ENCODE measurements at places on chromosomes 2 and 18. TPM values are rescaled to one million over a fixed set of nuclear protein-coding genes. Genes with fewer than 3 reads are reported as not detected.

DNA sequence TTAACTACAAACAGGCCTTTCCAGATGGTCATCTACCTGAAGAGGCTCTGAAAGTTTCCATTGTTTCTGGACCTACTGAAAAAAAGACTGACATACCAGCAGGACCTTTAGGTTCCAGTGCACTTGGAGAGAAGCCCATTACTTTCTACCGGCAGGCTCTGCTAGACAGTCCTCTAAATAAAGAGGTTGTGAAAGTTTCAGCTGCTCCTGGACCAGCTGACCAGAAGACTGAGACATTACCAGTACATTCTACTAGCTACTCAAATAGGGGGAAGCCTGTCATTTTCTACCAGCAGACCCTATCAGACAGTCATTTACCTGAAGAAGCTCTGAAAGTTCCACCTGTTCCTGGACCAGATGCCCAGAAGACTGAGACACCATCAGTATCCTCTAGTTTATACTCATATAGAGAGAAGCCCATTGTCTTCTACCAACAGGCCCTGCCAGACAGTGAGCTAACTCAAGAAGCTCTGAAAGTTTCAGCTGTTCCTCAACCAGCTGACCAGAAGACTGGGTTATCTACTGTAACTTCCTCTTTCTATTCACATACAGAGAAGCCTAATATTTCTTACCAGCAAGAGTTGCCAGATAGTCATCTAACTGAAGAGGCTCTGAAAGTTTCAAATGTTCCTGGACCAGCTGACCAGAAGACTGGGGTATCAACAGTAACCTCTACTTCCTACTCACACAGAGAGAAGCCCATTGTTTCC is 65.8 kb downstream of the ALMS1 start:
- H3K27me3 ChIP-seq: no peaks in the 10 kb centered on the region
- no peak overlapping the region for H3K4me3 ChIP-seq
- H3K27ac ChIP-seq: no peak overlapping the region
- DNase-seq: no peak
- peaks cover 10% of the 10 kb centered on the region for H3K36me3 ChIP-seq

The KYNU gene
- total RNA-seq: 11.7 TPM

GRCh38 chr2:222270396-222270795 is 28.4 kb downstream of the PAX3 start:
- H3K4me3 ChIP-seq: no peak overlapping the region
- no peak for DNase-seq
- no peaks in the 10 kb centered on the region for H3K36me3 ChIP-seq
- no peaks in the 10 kb centered on the region for H3K27me3 ChIP-seq
- H3K27ac ChIP-seq: no peak overlapping the region

GRCh38 chr2:64474121-64474571 is 20.2 kb downstream of the LGALSL start:
- no peak for DNase-seq
- no peaks in the 10 kb centered on the region for H3K27me3 ChIP-seq
- no peaks in the 10 kb centered on the region for H3K4me1 ChIP-seq
- H3K36me3 ChIP-seq: no peaks in the 10 kb centered on the region
- no peak overlapping the region for H3K27ac ChIP-seq
- no peak overlapping the region for H3K4me3 ChIP-seq

DNA sequence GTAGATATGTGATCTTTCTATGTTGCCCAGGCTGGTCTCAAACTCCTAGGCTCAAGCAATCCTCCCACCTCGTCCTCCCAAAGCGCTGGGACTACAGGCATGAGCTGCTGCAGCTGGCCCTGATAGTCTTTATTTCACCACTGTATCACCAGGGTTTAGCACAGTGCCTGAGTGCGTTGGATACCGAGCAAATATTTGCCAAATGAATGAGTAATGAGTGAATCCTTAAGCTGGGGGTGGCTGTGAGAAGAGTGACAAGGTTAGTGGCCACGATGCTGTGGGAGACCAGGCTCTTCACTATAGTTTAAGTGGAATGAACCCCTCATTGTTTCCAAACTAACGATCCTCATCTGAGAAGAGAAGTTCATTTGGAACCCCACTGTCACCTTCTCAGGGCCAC is 60.8 kb upstream of the FAM136A start:
- no peaks in the 10 kb centered on the region for H3K36me3 ChIP-seq
- no peaks in the 10 kb centered on the region for H3K4me1 ChIP-seq
- DNase-seq: no peak
- H3K4me3 ChIP-seq: no peak overlapping the region
- H3K27ac ChIP-seq: no peak overlapping the region
- H3K27me3 ChIP-seq: no peaks in the 10 kb centered on the region

DNA sequence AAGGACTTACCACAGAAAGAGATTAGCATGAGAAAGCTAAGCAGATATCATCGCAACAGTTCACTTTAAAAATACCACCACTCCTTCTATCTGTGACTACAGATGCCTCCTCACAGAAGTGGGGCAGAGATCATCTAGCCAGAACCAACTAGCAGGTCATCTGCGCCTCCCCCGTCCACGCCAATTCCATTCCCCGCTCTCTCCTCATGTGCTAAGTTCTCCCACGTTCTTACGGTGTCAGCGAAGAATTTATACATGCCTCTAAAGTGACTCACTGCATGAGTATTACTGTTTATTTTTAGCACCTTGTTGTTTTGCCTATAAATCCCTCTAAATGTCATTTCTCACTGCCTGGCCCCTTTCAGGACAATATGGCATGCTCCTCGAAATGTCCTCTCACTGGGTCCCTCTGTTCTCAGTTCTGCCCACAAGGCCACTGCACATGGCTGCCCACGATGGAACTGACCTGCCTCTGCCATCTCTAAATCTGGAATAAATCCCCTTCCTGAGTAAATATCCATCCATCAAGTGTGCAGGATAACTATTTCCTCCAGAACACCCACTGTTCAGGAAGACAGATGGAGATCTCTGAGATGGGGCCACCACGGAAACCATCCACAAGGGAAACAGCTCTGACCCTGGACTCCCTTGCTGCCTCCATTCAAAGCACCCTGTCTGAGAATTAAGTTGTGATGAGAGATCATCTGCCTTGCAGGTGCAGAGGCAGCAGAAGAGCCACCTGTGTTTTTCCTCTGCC is 137.7 kb downstream of the IRS1 start:
- DNase-seq: no peak
- no peaks in the 10 kb centered on the region for H3K4me1 ChIP-seq
- H3K27me3 ChIP-seq: no peaks in the 10 kb centered on the region
- H3K36me3 ChIP-seq: no peaks in the 10 kb centered on the region

The RESP18 gene
- total RNA-seq: not detected

GRCh38 chr2:23536326-23536725 is 151.3 kb downstream of the KLHL29 start:
- H3K27me3 ChIP-seq: no peaks in the 10 kb centered on the region
- no peak for DNase-seq
- no peak overlapping the region for H3K4me3 ChIP-seq
- H3K4me1 ChIP-seq: no peaks in the 10 kb centered on the region
- no peaks in the 10 kb centered on the region for H3K36me3 ChIP-seq

- peak overlapping the region; percentile 80 for H3K27ac ChIP-seq
- no peaks in the 10 kb centered on the region for H3K27me3 ChIP-seq
- H3K4me1 ChIP-seq: peaks cover 8% of the 10 kb centered on the region
These were observed 113.4 kb downstream of the ZBTB7C start for GRCh38 chr18:48295586-48296311.

GRCh38 chr2:215535741-215536140 is 99.9 kb upstream of the FN1 start:
- H3K36me3 ChIP-seq: no peaks in the 10 kb centered on the region
- no peak overlapping the region for H3K27ac ChIP-seq
- H3K27me3 ChIP-seq: no peaks in the 10 kb centered on the region
- no peaks in the 10 kb centered on the region for H3K4me1 ChIP-seq
- no peak overlapping the region for H3K4me3 ChIP-seq

DNA sequence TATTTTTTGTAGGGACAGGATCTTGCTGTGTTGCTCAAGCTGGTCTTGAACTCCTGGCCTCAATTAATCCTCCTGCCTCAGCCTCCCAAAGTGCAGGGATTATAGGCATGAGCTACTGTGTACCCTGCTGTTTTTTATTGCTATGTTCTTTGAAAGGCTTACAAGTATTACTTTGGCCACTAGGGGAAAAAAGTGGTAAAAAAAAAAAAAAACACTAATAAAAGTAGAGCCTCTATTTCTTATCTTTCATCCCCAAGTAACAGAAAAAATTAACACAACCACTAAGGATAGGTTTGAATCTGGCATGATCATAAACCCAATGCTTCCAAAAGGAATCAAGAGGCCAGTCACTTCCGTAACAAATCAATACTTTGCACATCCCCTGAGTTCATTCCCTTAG is 11.6 kb downstream of the NOL10 start:
- peaks cover 5% of the 10 kb centered on the region for H3K36me3 ChIP-seq
- no peak overlapping the region for H3K4me3 ChIP-seq
- no peak overlapping the region for H3K27ac ChIP-seq
- no peaks in the 10 kb centered on the region for H3K27me3 ChIP-seq

The ANKRD62 gene
- total RNA-seq: not detected

The TCF23 gene
- not detected for total RNA-seq

The CTAGE1 gene
- not detected for total RNA-seq

The SIX2 gene
- 3.5 TPM for total RNA-seq

The M1AP gene
- total RNA-seq: 0.29 TPM

The APOB gene
- 4.3 TPM for total RNA-seq

GRCh38 chr2:230938098-230938497 is 13.1 kb upstream of the GPR55 start:
- H3K4me1 ChIP-seq: no peaks in the 10 kb centered on the region
- H3K4me3 ChIP-seq: no peak overlapping the region
- no peak overlapping the region for H3K27ac ChIP-seq

The DNAJC5G gene
- total RNA-seq: not detected
